ENCODE measurements at places on chromosomes 16 and 17. TPM values are rescaled to one million over a fixed set of nuclear protein-coding genes. Genes with fewer than 3 reads are reported as not detected.

The NOG gene
- 5.3 TPM for total RNA-seq

- peak; percentile 71 for DNase-seq
Observed at GRCh38 chr17:40922239-40922638, 15.2 kb downstream of the KRT23 start.

- no peak for DNase-seq
Observed at GRCh38 chr16:55002419-55002818, 71.8 kb downstream of the IRX5 start.

DNA sequence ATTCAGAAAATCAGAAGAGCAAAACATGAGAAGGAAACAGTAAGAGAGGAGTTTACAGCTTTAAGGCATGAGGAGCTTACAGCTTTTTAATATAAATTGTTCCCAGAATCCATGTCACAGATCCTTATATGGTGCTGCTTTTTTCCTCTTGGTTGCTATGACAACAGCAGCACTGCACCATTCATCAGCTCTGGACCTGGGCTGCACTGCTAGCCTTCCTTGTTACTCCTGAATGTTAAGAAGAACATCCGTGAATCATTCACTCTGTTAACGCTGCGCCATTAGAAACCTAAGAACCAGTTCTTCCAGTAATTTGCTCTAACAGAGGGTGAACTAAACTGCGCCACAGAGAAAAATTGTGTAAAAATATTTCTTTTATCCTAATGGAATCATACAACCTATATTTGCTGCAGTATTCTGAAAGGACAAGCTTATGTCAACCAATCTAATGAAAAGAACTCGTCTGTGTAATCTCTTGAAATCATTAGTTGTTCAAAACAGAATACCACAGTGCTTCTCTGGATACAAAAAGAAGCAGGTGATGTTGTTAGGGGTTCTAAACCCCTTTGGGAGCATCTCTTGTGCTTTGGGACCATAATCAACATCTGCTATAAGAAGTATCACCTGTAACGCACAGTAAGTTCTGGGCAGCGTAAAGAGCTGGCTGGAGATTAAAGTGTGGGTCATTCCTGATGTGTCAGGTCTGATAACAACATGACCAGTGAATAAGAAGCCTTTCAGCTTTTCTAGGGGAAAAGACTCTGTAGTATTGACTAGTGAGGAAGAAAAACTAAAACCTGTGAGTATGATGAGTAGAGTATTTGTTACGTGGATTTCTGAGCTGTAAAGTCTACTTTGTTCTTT is 151.2 kb downstream of the TANC2 start:
- no peak for DNase-seq

- DNase-seq: no peak
Observed at GRCh38 chr17:71192039-71192555, 928.7 kb upstream of the SOX9 start.

The CNGB1 gene
- not detected for total RNA-seq

DNA sequence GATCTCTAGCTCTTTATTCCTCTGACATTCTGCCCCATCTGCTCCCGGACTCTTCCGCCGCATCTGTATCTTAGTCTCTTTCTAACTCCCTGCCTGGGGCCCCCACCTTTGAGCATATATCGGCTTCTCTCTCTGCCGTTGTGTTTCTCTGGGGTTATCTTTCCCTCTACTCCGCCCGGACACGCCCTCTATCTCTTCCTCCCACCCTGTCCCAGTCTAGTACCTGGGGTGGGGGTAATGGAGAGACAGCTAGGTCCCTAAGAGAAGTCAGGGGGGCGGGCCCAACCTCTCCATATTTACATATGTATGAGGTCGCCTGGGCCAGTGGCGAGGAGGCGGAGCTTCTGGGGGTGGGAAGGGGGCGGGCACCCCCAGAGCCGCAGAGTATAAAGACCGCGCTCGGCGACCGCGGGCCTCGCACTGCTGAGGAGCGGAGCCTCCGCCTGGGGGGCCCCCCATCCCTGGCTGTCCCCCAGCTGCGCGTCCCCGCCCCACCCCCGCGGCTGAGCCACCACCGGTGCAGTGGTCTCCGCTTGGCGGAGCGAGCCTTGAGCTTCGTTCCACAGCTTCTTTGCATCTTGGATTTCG is at the start of gene ATP1B2:
TSS of gene ATP1B2 (plus strand) at position 418 of the 588 bp plus-strand sequence. CDS start 593 bp downstream, outside the sequence.
- peak; percentile 80 for DNase-seq

The GAST gene
- not detected for total RNA-seq

The WSCD1 gene
- 4.8 TPM for total RNA-seq

The KIF2B gene
- not detected for total RNA-seq

The CACNG3 gene
- total RNA-seq: not detected

DNA sequence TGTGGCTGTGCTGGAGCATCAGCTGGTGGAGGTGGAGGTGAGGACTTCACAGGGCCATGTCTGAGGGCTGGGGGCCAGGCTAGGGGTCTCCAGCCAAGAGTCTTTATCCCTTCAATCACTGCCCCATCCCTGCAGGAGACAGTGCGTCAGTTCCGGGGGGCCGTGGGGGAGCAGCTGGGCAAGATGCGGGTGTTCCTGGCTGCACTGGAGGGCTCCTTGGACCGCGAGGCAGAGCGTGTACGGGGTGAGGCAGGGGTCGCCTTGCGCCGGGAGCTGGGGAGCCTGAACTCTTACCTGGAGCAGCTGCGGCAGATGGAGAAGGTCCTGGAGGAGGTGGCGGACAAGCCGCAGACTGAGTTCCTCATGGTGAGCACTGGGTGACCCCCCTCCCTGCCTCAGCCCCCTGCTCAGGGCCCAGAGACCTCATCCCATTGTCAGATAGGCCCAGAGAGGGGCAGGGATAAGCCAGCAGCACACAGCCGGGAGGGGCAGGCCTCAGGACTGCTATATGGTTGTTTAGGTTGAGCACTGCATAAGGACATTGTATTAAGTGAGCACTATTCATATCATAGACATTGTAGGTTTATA is 2.3 kb upstream of the PYDC1 start:
- DNase-seq: no peak

DNA sequence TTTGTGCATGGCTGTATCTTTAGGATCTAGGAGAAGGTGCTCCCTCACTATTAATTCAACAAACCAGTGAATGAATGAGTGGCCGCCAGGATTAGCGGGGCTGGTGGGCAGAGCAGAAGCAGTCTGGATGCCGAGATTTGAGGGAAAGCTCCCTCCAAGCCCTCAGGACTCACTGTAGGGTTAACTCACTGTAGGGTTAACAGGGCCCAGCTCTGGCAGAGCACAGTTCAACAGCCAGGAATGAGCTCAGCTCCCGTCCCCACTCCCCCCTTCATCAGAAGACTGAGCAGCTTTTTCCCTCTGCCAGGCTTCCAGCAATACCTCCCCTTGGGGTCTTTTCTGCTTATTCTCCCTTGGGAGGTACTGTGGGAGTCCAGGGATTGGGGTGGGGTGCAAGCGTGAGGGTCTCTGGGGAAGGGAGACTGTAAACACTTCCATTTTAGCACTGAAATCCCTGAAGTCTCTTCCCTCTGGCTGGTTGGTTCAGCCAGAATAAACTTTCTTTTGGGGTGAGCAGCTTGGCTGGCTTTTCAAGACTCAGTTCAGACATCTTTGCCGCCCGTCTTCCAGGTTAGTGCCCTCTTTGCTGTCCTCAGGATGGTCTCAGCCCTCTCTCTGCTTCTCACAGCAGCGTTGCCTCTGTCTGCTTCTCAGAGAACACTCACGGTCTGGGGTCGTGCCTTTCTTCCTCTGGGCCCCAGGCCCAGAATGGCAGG is 53.7 kb upstream of the WSB1 start:
- no peak for DNase-seq

The ABCC12 gene
- not detected for total RNA-seq

DNA sequence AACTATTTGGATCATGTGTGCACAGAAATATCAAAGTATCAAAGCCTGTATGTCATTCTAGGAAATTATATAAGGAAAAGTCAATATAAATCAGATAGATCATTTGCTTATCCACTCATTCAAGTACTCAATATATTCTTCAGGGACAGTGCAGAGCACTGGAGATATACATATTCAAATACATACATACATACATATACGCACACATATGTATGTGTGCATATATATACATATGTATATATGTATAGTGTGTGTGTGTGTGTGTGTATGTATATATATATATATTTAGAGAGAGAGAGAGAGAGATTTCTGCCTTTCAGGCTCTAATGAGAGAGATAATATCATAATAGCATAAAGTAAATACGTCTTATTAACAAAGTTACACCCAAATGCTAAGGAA is 169.2 kb downstream of the PMP22 start:
- no peak for DNase-seq

- DNase-seq: no peak
Observed at GRCh38 chr16:54121539-54122295, 164.9 kb downstream of the IRX3 start.

All from sciatic nerve (tissue), 2 donors.